GM23338 (cell line): ENCODE measurements at places on chromosomes 4 and X.

GRCh38 chr4:85642356-85643100, 167.6 kb downstream of the ARHGAP24 start:
- no peaks in the 10 kb centered on the region for H3K27me3 ChIP-seq
- no peaks in the 10 kb centered on the region for H3K36me3 ChIP-seq
- H3K27ac ChIP-seq: no peak overlapping the region

DNA sequence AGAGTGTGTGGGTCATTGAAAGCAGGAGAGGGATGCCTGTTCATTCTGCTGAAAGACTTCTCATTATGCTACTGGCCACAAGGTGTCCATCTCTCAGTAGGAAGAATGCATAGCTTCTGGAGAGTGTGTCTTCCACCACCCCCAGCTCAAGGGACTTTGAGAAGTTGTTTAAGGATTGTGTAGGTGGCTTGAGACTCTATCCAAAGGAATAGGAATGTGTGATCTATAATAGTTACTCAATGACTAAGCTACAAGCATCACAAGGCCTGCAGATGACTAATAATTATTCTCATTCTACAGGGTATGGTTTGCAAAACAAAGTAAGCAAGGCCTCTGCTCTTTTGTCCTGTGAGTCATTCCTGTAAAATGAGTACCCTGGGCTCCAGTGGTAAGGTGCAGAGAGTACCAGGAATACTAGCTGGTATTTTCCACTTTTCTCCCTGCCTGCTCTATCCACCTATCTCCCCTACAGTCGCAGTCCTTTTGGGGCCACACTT, 279.8 kb upstream of the BOD1L1 start:
- peak; percentile 3 for DNase-seq
- H3K27ac ChIP-seq: no peak overlapping the region
- H3K4me1 ChIP-seq: 0 out of 2 replicates have a peak, but pooled peaks cover 5% of the 10 kb centered on the region
- no peaks in the 10 kb centered on the region for H3K36me3 ChIP-seq

GRCh38 chrX:16946971-16947562, 609 bp downstream of the REPS2 start:
- no peaks in the 10 kb centered on the region for H3K4me1 ChIP-seq
- H3K4me3 ChIP-seq: peak overlapping the region; percentile 55
- no peak for DNase-seq
- H3K27me3 ChIP-seq: peaks cover 17% of the 10 kb centered on the region
- no peak overlapping the region for H3K27ac ChIP-seq

DNA sequence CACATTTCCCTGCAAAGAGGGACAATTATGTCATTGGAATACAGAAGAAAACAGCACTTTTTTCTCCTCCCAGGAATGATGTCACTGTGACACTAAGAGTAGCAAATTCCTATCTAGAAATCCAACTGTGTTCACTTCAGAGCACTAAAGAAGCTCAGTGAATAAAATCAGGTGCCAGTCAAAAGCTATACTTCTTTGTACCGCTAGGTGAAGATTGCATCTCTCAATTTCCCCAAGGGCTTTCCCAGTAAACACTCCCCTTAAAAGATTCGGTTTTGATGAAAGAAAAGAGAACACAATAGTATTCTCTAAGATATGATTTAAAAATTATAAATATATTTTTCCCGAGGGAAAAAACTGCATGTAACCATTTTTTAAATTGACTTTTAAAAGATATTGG, 104.7 kb upstream of the MID1 start:
- no peaks in the 10 kb centered on the region for H3K36me3 ChIP-seq
- H3K27ac ChIP-seq: no peak overlapping the region
- peaks cover 7% of the 10 kb centered on the region; the same call in 1 of the 2 replicates for H3K4me1 ChIP-seq
- peak; percentile 45 for DNase-seq
- H3K27me3 ChIP-seq: no peaks in the 10 kb centered on the region
